ENCODE measurements at places on chromosomes 7 and 10.
A peak's percentile ranks its signal among the peaks of the same experiment; 100 is the strongest.

GRCh38 chr10:133199992-133200611 is 29.9 kb upstream of the UTF1 start:
- no peak for DNase-seq

DNA sequence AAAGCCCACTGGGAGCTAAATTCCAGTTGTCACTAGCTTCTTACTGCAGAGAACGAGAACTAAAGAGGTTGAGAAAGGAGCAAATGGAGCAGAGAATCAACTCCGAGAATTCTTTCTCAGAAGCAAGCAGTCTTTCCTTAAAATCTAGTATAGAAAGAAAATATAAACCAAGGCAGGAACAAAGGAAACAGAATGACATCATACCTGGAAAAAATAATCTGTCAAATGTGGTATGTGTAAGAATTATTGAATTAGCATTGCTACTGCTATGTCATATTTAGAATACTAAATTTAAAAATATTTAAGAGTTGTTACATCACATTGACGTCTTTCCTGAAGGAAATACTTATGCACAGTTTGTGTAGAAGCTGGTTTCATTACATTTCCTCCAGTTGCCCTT is 4.3 kb downstream of the SLF2 start:
- no peak for DNase-seq

- no peak for DNase-seq
Measured at GRCh38 chr10:86085686-86086085, 280.9 kb downstream of the GRID1 start.

DNA sequence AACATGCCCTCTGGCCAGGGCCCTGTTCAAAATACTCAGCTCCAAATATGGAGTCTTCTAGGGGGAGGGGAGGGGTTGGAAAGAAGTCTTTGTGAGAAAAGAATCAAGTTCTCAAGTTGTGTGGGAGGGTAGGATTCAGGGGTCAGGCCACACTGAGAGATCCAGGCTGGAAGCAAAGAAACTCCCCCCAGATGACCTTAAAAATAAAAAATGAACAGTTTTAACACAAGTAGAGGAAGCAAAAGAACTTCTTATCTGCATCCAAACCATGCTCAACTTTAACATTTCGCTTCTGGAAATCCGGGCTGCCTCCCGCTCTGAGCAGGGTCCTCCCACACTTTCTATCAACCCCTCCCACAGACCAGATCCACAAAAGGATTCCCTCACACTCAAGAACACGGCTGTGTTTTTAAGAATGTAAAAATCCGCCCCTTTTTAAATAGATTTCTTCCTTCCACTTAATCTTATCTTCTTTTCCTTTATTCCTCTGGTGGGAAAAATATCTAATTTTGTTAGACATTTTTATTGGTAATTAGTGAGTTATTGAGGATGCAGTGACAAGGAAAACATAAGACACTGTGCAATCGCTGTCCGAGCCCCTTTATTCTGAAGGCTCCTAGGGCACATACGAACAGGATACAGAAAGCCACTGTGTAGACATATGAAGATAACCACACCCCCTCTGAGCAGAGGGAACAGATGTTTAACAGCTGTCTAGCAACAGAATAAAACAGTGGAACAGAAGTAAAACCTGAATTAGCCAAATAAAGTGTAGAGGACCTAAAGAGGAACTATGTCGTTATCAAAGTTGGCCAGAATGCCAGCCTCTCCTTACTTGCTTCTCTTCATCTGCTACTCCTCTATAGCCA is 43.8 kb downstream of the CYTH3 start:
- no peak for DNase-seq

GRCh38 chr7:38335492-38336147 is 62.2 kb upstream of the TARP start:
- peak; percentile 71 for DNase-seq

GRCh38 chr7:40093631-40094350 is 40.6 kb downstream of the MPLKIP start:
- DNase-seq = no peak

DNA sequence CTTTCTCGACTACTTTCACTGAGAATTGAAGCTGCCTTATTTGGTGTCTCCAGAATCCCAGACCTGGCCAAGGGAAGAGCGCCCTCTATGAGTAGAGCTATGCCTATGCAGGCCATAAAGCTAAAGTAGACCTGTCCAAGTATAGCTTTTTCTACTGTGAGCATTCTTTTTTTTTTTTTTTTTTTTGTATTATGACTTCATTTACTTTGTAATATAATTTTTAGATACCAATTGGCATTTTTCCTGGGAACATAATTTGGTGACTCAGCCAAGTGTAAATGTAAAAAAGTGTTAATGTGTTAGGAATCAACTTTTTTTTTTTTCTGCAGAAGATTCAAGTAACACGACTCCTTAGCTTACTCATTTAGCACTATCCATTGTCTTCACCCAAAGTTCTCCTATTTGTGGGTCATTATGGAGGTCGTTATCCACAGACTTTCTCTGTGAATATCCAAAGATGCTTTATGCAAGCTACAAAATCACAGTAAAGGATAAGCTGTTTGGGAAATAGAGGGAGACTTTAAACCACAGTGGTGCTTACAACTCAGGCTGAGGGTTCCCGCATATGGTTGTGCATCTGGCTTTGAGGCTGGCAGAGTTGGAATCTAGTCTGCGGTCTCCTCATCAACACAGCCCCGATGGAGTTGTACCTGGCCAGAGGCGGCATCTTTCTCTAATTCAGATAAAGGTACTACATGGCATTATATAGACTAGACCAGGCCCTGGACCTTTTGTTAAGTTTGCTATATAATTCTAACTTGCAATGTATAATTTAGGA is 1040.2 kb upstream of the SORCS1 start:
- no peak for DNase-seq

DNA sequence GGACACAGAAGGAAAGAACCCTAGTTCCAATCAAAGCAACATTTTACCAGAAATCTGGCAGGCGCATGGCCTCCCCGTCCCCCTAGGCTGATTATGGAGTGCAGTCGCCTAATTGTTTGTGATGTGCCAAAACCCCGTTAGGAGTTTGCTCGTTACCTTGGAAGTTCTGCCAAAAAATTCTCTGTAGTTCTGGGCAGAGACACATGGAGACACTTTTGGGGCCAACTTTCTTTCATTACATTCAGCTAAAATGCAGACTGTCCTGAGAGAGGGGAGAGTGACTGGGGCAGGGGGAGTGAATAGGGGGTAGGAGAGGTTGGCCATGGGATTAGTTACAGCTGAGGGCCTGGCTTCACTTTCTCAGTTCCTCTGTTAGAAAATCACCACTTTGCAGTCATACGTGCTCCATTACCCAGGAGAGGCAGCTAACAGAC is 158.0 kb upstream of the NPVF start:
- no peak for DNase-seq

DNA sequence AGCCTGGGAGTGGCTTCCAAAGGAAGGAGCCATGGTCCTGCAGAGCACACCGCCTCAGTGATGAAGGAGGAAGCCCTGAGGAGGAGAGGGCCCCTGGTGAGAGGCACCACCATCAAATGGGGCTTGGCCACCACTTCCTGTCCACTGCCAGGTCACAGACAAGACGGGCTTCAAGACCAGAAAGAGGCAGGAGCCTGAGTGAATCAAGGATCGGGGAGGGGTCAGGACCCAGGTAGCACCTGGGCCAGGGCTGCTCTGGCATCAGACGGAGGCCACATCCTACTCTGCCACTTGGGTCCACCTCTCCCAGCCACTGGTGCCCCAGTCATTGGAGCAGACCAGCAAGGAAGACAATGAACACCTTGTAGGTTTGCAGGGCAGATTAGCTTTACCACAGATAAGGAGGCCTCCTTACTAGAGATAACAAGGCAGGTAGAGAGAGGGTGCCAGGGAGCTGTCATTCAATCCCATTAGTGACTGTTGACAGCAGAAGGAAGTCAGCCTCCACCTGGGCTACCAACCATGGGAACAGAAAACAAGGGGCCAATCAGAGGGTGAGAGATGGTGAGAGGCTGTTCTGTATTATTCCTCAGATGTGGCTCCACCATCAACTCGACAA is 143.4 kb downstream of the TNS3 start:
- no peak for DNase-seq

DNA sequence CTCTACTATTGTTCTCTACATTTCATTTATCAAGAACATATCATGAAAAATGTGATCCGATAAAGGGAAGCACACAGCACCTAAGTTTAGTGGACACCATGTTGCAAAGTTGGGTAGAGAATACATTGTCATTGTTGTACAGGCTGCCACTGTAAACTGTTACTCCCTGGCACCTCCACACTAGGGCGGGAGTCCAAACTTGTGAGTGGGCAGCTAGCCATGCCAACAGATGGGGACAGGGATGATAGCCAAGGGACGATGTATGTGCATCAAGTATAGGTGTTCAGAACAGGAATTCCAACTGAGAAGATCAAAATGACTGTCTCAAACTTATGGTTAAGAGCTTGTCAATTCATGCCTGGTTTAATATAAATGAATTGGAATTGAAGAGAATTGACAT is 31.1 kb upstream of the COMMD3 start:
- no peak for DNase-seq

DNA sequence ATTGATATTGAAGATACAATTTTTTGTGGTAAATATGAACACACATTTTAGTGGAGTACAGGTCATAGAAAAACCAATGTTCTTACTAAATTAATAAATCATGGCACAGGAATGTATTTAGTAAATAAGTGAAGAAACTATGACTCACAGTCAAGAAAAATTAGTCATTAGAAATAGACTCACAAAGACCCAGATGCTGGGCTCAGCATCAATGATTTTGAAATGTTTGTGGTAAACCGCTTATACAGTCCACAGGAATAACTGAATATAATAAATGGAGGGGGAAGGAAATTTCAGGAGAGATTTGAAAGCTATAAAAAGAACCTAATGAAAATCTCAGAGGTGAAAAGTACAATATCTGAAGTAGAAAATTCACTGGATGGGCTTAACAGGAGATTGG is 138.3 kb upstream of the ADCY1 start:
- peak; percentile 73 for DNase-seq

- DNase-seq = no peak
Measured at GRCh38 chr10:350981-351501, 215.8 kb downstream of the ZMYND11 start.

DNA sequence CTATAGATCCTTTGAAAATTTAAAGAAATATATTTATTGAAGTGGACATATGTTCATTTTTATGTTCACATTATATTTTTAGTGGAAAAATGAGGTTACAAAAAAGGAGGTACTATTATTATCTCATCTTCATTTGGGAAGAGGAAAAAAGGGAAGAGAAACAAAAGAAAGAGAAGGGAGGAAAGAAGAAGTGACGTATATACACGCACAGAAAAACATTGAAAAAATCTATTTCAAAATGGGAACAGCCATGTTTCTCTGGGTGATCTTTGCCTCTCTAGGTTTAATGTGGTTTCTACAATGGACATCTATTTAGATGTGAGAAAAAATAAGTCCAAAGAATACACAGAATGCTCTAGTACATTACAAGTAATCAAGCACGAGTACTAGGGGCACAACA is 14.8 kb downstream of the ANK3 start:
- DNase-seq = no peak

GRCh38 chr10:50394832-50395231 is 143.5 kb upstream of the ASAH2 start:
- DNase-seq = no peak

DNA sequence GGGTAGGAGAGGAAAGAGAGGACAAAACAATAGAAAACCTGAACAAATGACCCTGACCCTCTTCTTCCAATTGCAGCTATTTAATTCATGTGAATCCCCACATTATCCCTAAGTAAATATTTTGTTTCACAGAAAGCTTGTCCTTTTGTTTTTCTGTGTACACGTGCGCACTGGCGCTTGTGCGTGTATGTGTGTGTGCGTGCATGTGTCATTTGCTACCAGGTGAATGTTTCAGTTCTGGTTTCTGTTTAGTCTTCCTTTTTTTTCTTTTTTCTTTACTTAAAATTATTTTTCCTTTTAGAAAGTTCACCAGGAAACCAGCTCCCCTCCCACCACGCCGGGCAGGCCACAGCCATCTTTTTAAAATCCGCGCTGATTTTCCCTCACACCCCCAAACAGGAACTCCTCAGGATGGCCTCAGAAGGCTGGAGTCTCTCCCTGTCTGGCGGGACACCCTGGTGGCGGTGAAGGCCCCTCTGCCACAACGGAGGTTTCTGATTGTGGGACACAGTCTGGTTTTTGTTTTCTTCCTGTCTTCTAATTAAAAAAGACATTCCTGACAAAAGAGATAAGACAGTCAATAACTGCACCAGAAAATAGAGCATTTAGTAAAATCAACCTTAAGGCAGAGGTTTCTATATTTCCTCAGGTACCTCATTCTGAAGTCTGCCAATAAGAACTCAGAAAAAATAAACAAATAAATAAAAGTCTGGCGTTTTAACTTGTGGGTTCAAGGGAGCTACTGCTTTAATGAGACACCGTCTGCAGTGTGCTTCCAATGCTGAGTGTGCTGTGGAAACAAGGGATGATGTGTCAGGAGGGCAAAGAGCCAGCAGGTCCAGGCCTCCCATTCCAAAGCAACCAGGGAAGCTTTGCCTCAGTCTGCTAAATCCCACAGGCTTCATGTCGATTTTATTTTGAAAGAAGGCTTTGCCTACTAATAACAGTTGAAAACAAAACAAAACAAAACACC is 17.4 kb downstream of the IRF5 start:
- peak; percentile 52 for DNase-seq
